Iris pigment epithelial cell (primary cell): ENCODE measurements at places on chromosomes 1 and 21.

GRCh38 chr1:110634455-110635311 is 28.5 kb upstream of the KCNA2 start:
- peak; percentile 12 for DNase-seq

DNA sequence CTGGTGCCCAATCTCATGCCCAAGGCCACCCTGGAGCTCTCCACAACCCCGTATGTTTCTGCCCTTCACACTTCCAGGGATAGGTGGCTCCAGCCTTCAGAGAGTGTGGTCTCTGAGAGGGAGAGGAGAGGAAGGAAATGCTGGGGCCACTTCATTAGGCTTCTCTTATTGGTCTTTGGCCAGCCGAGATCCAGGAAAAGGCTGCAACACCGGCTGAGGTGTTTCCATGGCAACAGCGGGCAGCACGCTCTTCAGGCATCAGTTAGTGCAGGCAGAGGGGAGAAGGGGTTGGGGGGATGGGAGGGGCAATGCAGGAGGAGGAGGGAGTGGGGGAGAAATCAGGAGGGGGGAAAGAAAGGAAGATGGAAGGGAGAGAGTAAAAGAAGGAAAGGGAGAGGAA is 275.1 kb upstream of the GJB5 start:
- DNase-seq, result no peak

GRCh38 chr21:14814991-14815390 is 249.8 kb downstream of the NRIP1 start:
- DNase-seq, result no peak

DNA sequence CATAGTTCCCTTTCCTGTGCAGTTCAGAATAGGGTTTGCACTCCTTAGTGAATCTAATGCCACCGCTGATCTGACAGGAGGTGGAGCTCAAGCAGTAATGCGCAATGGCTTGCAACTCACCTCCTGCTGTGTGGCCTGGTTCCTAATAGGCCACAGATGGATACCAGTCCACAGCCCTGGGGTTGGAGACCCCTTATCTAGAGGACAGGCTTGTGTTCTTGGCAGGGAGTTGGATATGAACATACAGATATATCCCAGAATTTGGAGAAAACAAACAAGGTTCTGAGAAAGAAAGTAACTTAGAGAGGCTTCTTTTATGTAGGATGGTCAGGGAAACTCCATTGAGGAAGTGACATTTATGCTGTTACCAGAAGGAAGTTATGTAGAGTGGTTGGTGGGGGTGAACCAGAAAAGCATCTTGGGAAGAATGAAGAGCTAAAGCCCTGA is 5.1 kb upstream of the PTPRC start:
- no peak for DNase-seq

DNA sequence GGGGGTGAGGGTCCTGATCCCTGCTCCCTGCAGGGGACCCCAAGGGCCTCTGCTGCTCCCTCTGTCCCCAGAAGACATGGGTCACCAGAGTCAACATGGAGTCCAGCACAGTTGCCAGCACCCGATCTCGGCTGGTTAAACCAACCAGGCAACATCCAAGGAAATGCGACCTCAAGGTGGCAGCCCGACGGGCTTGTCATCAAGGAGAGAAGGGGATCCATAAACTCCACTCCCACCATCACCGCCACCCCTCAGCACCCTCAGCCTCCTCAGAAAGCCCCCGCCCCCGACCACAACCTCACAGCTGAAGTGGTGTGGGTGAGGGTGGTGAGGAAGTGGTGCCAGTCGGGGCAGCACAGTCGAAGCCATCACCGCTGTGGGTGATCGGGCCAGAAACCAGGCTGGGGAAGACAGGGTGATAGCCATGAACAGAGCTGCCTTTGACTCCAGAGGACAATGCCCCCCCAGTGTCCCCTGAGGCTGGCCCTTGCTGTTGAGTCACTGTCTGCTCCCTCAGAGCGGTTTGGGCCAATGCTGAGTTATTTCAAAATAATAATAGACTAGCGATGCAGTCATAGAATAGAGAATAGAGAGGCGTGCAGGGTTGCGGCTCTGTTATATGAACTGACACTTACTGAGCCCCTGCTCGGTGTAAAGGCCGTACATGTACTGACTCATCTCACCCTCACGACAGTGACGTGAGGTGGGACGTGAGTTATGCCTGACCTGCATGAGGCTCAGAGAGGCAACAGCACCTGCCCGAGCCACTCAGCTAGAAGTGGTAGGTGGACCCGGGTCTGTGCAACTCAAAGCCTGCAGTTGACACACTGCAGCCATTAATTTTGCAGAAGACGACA is 88.7 kb upstream of the IFFO2 start:
- no peak for DNase-seq

DNA sequence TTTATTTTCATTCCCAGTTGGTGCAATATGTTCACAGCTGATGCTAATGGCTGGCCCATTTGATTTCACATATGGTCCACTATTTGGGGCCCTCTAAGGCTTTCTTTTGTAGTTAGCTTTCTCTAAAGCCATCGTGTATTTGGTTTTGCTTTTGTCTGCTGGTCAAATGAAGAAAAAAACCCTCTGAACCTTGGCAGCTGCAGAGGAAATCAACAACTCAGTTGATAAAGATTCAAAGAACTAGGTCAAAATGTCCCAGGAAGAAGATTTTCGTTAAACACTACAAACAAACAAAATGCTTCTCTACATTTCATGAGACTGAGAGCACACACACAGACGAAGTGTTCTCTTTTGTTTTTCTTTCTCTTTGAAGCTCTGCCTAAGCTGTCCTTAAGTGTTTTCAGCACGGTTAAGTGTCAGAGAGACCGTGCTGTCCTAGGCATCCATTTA is 655.0 kb downstream of the RWDD3 start:
- no peak for DNase-seq

DNA sequence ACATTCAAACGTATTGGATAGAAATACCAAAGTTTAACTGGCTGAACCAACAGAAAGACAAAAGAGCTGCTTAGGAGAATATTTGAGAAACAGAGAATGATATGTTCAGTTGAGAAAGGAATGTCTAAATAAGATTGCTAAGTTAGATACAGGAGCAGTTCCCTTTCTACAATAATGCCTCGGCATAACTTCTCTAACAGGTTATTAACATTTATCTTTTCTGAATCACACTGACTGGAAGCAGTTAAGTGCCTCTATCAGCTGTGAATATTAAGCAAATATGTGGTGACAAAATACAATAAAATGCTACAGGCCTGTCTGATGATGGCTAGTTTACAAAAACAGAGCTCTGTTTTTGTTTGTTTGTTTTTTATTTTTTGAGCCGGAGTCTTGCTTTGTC is 121.9 kb downstream of the KCNK1 start:
- DNase-seq, result no peak

GRCh38 chr1:161282991-161283390 is 24.4 kb downstream of the PCP4L1 start:
- no peak for DNase-seq
